ENCODE measurements at places on chromosomes 2 and 18.

- no peak for DNase-seq
Measured at GRCh38 chr2:190889175-190889943, 8.7 kb downstream of the GLS start.

- DNase-seq = no peak
Measured at GRCh38 chr2:31476511-31477180, 62.1 kb upstream of the XDH start.

DNA sequence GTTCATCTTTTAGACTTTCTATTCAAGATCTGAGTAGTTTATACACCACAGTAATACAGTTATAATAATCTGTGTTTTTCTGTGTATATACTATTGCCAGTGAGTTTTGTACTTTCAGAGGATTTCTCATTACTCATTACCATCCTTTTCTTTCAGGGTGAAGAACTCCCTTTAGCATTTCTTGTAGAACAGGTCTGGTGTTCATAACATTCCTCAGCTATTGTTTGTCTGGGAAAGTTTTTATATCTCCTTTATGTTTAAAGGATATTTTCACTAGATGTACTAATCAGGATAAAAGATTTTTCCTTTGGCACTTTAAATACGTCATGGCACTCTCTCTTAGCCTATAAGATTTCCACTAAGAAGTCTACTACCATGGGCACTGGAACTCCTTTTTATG is 705.5 kb downstream of the SLC4A3 start:
- DNase-seq = no peak

- no peak for DNase-seq
Measured at GRCh38 chr2:172230332-172230888, 127.7 kb upstream of the DLX2 start.

DNA sequence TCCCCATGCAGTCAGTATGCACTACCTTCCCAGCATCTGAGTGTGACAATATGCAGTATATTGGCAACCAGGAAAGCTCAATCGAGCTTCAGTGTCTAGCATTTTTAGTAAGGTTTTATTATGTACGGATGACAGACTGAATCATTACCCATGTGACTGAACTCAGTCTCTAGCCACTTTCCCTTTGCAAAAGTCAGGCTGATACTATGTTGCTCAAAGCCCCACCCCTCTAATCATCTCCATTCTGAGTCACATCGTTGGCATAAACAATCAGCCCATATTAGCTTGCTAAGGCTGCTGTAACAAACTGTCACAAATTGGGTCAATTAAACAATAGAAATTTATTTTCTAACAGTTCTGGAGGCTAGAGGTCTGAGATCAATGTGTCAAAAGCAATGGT is 25.8 kb upstream of the SRD5A2 start:
- peak; percentile 36 for DNase-seq

DNA sequence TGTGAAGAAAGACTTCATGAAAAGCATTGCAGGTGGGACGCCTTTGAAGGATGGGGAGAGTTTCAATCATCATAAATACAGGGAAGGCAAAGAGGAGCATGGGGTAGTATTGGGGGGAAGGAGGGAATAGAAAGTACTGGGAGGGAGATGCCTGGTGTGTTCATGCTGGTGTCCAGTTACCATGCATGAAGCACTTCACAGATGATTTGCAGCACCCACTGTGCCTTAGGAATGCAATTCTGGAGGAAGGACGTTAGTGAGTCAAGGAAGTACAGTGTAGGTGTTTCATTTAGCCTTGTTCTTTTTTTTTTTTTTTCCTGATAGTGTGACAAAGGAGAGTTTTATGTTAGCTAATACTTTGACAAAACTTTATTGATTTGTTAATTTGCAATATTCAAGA is 36.8 kb downstream of the ADAM23 start:
- DNase-seq = no peak

GRCh38 chr2:31141443-31142085 is 3.3 kb upstream of the GALNT14 start:
- no peak for DNase-seq

GRCh38 chr18:41992703-41993102 is 37.7 kb downstream of the PIK3C3 start:
- no peak for DNase-seq
